Activated CD8-positive, alpha-beta memory T cell treated with anti-CD3 and anti-CD28 coated beads for 4 hours (primary cell): ENCODE measurements at places on chromosomes 4 and X.

DNA sequence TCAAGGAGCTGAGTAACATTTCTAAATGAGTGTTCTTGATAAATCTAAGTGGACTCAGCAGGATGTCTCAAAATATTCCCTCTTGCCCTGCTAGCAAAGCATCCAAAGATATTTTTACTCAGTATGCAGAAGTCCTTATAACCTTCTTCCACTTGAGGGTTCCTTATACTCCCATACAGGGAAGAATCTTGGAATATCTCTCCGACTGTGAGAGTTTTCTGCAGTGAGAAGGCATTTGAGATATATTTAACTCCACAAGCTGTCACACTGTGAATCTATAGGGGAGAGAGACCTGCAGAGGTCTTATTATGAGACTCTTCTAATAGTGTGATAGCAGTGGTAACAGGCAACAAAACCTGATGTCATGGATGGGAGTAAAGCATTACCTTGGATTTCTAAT lies 1034.5 kb upstream of the PABPC4L start:
- no peak for DNase-seq

- no peak for DNase-seq
Measured at GRCh38 chr4:164081371-164081770, 586.9 kb downstream of the TMA16 start.

GRCh38 chr4:184978211-184978610 lies 40.1 kb upstream of the HELT start:
- DNase-seq, result no peak

DNA sequence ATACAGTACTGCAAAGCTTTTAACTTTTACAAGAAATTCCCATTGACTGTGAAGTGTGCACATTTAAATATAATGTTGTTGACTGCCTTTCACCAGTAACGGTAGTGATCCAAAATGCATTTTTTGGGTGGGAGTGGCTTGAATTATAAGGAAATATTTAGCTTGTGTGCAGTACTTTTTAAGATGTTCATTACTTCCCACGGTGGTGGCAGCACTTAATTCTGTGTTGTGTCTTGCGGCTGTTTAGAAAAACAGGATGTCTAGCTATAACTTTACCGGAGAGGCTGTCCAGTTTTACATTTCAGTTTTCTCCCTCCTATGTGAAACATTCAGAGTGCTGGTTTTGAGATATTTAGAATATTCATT lies 1.7 kb downstream of the TMEM131L start:
- DNase-seq, result no peak

DNA sequence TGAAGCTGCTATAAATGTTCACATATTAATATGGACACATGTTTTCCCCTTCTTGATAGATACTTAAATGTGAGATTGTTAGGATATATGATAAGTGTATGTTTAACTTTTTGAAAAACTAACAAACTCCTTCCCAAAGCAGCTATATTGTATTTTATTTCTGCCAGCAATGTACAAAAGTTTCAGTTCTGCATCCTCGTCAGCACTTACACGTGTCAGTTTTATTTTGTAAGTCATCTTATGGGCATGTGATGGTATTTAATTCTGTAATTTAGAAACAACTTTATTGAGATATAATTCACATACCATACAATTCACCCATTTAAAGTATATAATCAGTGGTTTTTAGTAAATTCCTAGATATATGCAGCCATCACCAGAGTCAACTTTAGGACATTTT lies 31.6 kb downstream of the RAPGEF2 start:
- DNase-seq, result no peak

- no peak for DNase-seq
Measured at GRCh38 chr4:110055158-110055768, 142.6 kb downstream of the EGF start.

- DNase-seq, result no peak
Measured at GRCh38 chr4:154164931-154165839, 326.4 kb downstream of the DCHS2 start.

DNA sequence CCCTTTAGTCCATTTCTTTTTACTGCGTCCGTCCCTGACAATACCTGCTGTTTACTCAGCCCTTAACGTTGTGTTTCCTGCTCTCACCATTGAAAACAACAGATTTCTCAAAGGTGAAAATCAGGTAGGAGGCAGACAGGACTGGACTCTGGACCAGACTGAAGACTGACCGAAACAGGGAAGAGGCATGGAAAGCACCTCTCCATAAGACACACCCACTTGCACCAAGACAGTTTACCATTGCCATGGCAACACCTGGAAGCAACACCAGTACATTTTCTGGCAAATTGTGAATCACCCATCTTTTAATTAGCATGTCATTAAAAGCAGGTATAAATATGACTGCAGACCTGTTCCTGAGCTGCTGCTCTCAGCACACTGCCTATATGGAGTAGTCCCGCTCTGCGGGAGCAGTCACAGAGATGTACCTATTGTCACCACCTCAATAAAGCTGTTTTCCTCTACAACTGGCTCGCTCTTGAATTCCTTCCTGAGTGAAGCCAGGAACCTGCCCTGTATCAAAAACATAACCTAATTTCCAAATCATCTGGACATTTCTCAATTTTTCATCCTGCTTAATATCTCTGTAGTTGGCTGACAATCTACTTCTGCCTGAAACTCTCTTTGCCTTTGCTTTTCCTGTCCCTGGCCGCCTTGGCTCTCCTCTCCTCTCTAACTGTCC lies 117.0 kb downstream of the RNF150 start:
- no peak for DNase-seq

GRCh38 chrX:41686788-41687187 lies 2.0 kb upstream of the GPR34 start:
- no peak for DNase-seq

DNA sequence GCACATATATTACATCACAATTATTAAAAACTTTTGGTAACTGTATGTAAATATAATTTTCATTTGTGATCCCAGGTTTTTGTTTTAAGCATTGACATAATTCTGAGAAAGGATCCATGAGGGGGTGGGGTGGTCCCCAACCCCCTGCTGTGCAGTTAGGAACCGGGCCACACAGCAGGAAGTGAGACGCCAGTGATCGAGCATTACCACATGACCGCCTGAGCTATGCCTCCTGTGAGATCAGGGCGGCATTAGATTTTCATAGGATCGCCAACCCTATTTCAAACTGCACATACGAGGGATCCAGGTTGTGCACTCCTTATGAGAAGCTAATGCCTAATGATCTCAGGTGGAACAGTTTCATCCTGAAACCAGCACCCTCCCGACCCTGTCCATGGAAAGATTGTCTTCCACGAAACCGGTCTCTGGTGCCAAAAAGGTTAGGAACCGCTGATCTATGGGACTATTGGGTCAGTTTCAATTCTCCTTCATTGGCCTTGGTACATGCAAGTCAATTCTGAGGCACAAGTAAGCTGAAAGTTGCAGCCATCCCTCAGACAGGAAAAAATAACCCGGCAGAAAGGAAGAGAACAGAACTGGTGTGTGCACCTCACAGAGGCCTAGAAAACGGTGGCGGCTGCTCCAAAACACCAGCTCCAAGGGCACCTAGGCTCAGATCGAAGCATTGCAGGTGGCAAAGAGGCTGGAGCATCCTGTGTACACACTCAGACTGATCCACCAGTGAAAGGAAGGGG lies 7.0 kb upstream of the TMSB4X start:
- DNase-seq, result no peak

- no peak for DNase-seq
Measured at GRCh38 chr4:72827968-72828367, 241.5 kb downstream of the COX18 start.

GRCh38 chr4:3736806-3737205 lies 29.4 kb upstream of the ADRA2C start:
- DNase-seq, result no peak

DNA sequence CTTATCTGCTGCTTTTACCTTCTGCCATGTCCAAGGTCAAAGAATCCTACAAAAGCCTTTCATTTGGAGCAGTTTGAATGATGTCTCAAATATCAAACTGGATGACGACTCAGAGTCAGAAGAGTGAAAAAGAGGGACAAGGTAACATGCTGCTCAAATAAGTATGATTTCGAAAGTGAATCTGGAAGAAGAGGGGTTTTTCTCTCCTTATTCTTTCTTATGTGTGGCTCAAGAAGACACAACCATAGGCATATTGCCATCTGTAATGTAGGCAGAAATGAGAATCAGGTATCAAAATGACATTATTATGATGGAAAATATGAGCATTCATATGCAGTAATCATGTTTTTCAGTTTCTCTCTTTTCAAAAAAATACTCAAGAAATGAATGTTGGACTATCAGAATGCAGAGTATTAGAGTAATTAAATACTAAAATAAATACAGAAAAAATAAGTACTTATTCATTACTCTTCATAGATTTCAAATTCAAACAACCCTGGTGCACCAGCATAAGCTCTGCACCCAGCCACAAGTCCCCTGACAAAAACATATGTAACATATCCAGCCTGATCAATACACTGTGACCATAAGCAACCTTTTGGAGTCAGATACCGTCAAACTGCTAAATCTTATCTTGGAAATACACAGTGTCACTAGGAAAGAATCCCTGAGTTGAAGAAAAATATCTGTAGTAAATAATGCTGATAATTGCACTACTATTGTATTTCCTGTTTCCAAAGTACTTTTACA lies 468.6 kb downstream of the INPP4B start:
- DNase-seq, result no peak

- DNase-seq, result no peak
Measured at GRCh38 chr4:141731481-141731880, 95.1 kb downstream of the IL15 start.

- no peak for DNase-seq
Measured at GRCh38 chrX:21959362-21960051, 19.0 kb downstream of the SMS start.
